ENCODE measurements at places on chromosomes 13 and 19.

DNA sequence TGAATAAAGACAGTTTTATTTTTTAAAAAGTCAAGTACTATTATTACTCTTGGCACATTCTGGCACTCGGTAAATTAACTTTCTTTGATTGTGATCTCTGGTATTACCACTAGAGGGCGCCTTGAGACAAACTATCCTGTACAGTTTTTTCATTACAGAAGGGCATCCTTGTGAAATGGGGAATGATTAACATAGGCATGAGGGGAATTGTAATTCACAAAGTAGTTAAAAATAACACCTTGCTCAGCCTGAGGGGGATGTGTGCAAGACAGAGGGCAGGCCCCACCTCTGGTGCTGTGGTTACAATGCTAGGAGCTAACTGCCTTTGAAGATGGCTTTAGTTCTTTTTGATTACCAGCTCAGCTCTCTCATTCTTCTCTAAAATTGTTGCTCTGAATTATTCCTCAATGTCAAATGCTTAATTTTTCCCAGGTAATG is 24.2 kb upstream of the C1QTNF9B start:
- DNase-seq, result no peak

- no peak for DNase-seq
Measured at GRCh38 chr13:93589788-93590187, 363.2 kb downstream of the GPC6 start.

DNA sequence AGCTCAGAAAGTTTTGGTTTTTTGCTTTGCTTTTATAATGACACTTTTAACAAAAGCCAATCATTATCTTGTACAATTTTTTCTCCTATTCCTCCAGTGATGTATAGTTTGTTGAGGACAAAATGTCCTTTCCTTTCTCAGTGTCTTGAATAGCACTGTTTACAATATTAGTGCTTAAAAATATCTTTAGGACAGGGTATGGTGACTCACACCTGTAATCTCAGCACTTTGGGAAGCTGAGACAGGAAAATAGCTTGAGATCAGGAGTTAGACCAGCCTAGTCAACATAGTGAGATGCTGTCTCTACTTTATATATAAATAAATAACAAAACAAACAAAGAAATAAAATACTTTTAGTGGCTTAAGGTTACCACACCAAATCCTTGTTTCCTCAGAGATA is 41.9 kb downstream of the SPRY2 start:
- no peak for DNase-seq

- no peak for DNase-seq
Measured at GRCh38 chr19:39164289-39164688, 32.5 kb upstream of the NCCRP1 start.

GRCh38 chr13:49664606-49665005 is 26.7 kb downstream of the EBPL start:
- DNase-seq, result no peak

GRCh38 chr19:53696951-53697350 is 65.2 kb downstream of the DPRX start:
- DNase-seq, result no peak

DNA sequence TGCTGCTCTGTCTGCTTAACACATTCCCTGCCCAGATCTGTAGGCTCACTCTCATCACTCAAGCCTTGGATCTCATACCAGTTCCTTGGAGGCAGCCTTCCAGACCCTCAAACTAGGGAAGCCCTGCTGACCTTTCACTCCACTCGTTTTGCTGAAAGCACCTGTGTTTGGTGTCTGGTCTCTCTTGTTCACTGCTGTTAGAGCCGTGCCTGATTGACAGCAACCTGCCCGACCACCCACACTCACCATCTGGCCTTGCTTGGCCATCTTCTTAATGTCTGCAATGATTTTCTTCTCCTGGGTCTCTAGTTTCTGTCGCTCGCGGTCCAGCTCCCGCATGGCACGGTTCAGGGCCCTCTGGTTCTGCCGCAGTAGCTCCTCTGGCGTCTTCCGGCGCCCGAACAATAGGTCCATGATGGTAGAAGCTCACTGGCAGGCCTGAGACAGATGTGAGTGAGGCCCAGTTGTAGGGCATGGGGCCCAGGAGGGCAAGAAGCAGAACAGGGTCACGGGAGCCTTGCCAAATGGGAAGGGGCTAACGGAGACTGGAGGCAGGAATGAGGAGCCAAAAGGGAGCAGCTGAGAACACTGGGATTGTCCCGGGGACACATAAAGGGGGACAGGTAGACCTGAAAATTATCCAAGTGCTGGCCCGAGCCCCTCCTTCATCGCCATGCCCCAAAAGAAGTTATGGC is 959 bp downstream of the CHMP2A start:
- DNase-seq, result no peak

DNA sequence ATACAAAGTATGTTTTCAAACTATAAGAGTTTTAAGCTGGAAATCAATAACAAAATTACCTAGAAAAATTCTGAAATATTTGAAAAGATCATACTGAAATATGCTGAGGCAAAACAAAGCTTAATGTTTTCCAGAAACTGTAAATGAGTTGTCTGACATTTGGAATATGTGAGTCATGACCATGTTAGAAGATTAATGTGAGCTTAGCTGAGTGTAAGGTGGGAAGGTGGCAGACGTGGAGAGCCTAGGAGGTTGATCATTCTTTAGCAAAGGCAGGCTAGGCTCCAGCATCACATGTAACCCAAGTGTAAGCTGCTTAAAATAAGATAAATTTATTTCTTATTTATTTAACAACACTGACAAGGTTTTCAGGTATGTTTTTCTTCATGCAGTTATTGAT is 2086.1 kb upstream of the PCDH20 start:
- no peak for DNase-seq

DNA sequence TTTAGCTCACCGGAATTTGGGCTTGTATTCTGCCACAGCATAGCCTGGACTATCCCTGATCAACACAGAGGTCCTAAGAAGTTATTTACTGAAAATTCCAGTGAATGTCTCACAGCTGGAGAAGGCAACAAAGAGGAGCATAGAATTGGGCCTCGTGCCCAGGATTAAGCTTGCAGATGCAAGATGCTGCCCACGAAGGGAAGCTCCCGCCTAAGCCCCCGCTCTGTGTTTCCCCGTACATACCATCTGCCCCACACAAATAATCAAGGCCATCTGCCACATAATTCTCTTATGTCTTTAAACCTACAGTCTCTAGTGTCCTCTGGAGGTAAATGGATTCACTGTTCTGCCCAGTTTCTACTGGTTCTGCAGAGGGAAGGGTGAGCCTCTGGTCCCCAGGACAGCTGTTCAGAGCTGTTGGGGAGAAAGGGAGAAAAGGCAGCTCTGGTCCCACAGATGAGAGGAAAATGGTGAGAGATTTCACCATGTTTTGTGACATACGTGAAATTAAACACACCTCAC is 7.4 kb upstream of the TPP2 start:
- no peak for DNase-seq

GRCh38 chr19:21434967-21435544 is 38.1 kb downstream of the ZNF493 start:
- DNase-seq, result no peak

GRCh38 chr13:24043590-24044350 is 116.8 kb upstream of the SPATA13 start:
- no peak for DNase-seq

- no peak for DNase-seq
Measured at GRCh38 chr19:51224163-51224641, 678 bp upstream of the CD33 start.

GRCh38 chr13:83890358-83890757 is 8.1 kb upstream of the SLITRK1 start:
- DNase-seq, result no peak

DNA sequence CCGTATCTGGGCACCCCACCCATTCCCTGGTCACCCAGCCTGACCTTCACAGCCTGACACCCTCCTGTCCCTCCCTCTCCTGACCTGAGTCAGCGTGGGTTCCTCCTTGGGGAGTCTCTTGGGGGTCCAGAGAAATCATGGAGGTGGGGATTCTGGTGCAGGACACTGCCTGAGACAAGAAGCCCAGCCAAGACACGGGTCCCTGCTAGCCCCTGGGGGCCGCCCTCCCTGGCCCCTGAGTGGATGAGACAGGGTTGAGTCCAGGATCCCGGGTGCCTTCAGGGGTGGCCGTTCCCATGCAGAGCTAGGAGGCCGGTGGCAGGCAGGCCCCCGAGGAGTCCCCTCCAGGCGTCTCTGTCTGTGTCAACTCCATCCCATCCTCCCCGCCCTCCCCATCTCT is 1.6 kb downstream of the MAP2K7 start:
- DNase-seq, result no peak

GRCh38 chr19:36773223-36773579 is 594 bp upstream of the ZNF850 start:
- no peak for DNase-seq

DNA sequence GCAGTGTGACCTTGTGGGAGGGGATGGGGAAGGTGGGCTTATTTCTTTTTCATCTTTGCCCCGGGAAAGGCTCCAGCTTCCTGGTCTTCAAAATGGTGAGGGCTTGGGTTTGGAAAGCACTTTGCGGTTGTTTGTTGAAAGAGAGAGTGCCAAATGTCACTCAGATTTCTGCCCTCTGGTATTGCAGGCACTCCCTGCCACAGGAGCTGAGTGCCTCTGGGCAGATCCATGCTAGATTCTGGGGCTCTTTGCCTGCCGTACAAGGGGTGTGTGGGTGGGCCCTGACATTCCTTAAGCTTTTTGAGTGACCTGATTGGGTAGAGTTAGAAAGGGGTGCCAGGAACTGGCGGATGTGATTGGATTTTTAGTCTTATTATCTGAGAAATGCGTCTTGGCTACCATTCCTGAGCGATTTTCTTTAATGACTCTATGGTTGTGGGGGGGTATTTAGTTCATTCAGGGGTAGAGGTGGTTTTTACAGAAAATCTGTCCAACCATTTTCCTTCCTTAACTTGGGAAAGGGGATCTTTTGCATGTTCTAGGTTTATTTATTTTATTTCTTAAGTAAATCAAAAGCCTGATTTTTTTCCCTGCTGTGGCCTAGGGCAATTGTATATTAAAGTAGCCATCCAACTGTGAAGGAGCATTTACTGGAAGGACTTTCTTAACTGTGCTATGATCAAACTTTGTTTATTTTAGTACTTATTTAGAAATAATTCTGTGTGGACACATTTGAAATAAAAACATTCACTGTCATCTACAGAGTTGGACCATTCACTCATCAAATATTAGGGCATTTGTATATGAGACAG is 3.2 kb downstream of the ARHGAP35 start:
- DNase-seq, result no peak

DNA sequence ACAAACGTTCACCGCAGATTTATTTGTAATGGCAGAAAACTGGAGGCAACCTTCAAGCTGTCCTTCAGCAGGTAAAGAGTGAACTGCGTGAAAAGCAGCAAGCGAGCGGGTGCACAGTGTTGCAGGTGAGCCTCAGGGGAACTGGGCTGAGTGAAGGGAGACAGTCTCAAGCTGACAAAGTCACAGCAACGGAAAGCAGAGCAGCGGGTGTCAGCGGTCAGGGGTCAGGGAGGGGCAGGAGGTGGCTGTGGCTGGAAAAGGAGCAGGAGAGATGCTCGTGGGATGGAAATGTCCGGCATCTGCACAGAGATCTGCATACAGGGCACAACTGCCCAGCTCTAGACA is 8.5 kb upstream of the RASA3 start:
- DNase-seq, result no peak

DNA sequence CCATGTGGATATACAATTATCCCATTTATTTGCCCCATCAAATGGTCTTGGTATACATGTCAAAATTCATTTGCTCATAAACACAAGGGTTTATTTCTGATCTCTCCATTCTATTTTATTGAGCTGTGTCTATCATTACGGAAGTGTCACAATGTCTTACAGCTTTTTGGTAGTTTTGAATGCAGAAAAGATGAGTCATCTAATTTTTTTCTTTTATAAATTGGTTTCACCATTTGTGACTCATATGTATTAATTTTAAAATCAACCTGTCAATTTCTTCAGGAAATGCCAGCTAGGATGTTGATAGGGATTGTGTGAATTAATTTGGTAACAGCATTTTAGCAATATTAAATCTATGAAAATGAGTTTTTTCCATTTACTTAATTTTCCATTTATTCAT is 2549.4 kb downstream of the PCDH9 start:
- DNase-seq, result no peak

GRCh38 chr19:16671652-16672274 is 10.8 kb downstream of the TMEM38A start:
- peak; percentile 97 for DNase-seq

GRCh38 chr19:38583219-38583984 is 34.4 kb downstream of the MAP4K1 start:
- no peak for DNase-seq

DNA sequence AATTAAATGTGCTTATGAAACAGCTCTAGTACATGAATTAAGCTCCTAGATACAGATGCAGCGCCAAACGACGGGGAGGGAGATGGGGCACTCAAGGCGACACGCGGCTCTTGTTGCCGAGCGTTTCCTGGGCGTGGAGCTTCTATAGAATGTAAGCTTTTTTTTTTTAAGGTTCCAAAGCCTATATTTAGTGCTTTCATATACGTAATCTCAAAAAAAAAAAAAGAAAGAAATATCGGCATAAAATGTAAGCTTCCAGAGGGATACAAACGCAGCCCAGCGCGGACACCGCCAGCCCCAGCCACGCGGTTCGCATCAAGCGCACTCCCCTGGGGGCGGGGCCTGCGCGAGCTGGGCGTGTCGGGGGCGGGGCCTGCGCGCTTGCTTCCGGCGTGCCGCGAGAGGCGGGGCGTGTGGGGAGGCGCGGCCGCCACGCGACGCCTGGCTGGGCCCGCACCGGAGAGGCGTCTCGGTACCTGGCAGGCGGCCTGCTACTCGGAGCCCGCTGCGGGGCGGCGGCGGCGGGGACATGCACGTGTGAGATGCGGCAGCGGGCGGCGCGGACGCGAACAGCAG is at the start of gene URI1:
URI1 (plus strand) TSS at position 412 of the 576 bp plus-strand sequence. CDS start 309 bp downstream, outside the sequence.
- peak; percentile 87 for DNase-seq

DNA sequence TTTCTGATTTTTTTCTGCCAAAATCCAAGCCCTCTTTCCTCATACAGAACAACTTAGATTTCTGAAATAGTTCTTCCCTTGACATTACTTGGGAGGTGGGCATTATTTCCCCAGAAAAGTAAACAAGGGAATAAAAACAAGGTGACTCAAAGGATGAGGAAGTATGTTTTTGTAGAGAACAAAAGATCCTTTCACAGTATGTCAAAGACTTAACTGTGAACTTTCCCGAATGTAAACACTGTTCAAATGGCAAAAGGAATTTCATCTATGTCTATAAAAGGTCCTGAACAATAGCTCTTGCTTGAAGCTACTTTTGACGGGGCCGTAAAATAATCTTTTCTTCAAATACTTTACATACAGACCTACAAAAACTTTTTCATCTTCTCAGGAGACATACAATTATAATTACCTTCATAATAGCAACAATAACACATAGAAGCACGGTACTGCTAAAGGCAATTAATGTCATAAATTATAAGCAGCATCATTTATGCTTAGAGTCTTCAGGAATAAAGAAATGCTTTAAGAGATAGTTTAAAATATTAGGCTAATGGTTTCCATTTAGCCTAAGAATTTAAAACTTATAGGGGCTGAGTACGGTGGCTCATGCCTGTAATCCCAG is 191.1 kb downstream of the RGCC start:
- DNase-seq, result no peak

DNA sequence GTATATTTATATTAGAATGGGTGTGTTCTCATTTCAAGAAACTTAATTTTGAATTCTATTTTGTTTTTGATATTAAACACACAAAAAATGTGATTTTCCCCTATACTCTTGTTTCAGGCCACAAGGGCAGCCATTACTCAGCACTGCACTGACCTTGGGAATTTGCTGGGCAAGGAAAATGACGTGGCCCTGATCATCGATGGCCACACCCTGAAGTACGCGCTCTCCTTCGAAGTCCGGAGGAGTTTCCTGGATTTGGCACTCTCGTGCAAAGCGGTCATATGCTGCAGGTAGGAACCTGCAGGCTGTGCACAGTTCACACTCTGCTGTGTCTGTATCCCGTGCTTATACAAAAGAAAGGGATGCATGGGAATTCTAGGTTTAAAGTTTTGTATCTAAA is 327.3 kb downstream of the ATP8A2 start:
- DNase-seq, result no peak
